ENCODE measurements at places on chromosomes 6 and 20. TPM values are rescaled to one million over a fixed set of nuclear protein-coding genes. Genes with fewer than 3 reads are reported as not detected.

- DNase-seq, result no peak
Observed at GRCh38 chr6:65900928-65901327, 193.9 kb upstream of the EYS start.

DNA sequence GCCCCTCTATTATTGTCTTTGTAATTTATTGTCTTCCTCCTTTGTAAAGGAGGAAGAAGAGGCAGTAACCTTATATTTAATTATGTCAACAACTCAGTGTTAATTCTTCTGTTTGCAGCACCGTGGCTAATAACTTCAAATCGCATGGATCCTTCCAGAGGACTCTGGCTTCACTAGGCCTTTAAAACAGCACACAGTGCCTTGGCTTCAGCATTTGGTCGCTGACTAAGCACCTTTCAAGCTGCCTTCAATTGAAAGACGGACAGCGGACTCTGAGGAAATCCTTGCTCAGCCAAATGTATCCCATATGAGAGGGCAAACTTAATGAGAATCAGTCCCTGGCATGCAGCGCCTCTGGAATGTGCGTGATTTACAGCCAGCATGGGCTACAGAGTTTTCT lies 64.2 kb downstream of the SGK1 start:
- peak; percentile 15 for DNase-seq

The CCN6 gene
- total RNA-seq, result not detected

DNA sequence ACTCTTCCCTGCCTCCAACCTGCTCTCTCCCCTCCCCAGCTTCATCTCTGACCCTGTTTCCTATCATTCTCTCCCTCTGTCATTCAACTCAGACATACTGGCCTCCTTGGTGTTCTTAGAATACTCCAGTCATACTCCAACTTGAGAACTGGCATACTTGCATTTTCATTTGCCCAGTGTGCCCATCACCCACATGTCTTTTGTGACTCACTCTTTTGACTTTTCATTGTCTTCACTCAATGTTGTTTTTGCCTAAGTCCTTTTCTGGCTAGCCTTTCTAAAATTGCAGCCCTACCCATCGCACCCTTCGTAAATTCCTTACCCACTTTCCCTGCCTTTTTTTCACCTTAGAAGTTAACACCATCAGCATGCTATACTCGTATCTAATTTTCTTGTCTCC lies 77.0 kb upstream of the CD2AP start:
- DNase-seq, result no peak

- DNase-seq, result no peak
Observed at GRCh38 chr6:163392533-163392932, 22.0 kb upstream of the QKI start.

GRCh38 chr20:63255931-63256704 lies 1.9 kb upstream of the NKAIN4 start:
- no peak for DNase-seq

The MATN4 gene
- 0.10 TPM for total RNA-seq

The TMEM200A gene
- not detected for total RNA-seq

DNA sequence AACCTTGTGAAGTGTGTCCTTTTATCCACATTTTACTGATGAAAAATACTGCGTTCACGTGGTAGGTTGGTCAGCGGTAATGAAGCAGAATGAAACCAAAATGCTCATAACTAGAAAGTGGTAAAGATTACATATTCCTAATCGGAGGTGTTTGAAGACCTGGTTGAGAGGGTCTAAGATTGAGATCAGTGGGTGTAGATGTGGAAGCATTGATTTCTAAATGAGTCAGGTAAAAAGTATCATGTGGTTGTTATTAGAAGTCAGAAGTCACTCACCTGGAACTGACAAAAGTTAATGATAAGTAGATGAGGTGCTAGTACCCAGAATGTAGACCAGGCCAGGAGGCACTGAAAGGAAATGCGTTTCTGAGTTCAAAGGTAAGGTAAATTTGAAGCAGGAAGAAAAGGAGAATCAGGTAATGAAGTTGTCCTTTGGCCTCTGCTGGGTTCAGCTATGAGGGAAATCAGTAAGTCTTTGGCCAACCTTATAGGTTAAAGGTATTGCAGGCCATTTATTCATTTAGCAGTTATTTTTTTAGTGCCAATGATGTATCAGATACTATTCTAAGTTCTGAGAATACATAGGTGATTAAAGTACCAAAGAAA lies 31.2 kb downstream of the FAM83B start:
- DNase-seq, result no peak

The SDC4 gene
- 111 TPM for total RNA-seq

DNA sequence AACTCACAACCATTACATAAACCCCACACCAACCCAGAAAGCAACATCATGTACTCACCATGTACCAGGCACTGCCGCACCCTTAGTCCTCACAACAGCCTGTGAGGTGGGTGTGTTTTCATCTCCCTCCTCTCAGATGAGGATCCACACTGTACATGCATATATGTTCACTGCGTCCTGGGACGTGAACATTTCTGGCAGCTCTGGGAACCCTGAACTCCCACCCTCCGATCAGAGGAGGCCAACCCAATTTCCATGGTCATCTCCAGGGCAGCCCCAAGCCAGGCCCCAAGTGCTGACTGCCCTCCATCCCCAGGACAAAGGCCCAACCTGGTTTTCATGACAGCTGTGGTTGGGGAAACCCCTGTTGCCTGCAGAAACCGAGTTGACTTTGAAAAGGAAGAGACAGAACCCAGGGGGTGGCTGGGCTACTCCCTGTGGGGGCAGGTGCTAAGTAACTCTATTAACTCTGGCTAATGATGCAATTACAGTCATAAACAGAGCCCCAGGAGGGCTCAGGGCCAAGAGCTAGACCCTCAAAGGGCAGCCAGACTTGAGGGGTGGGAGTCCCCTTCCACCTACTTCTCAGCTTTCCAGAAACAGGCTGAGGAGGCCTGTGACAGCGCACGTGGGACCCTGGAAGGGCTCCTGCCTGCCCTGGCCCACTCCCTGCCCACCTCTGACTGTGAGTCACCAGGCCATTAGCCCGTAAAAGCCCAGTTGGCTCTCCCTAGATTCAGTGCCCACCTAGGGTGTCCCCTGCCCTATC lies 2.6 kb downstream of the TFEB start:
- DNase-seq, result peak; percentile 35

The GSTA4 gene
- total RNA-seq, result 83.6 TPM

The DLK2 gene
- total RNA-seq, result not detected

DNA sequence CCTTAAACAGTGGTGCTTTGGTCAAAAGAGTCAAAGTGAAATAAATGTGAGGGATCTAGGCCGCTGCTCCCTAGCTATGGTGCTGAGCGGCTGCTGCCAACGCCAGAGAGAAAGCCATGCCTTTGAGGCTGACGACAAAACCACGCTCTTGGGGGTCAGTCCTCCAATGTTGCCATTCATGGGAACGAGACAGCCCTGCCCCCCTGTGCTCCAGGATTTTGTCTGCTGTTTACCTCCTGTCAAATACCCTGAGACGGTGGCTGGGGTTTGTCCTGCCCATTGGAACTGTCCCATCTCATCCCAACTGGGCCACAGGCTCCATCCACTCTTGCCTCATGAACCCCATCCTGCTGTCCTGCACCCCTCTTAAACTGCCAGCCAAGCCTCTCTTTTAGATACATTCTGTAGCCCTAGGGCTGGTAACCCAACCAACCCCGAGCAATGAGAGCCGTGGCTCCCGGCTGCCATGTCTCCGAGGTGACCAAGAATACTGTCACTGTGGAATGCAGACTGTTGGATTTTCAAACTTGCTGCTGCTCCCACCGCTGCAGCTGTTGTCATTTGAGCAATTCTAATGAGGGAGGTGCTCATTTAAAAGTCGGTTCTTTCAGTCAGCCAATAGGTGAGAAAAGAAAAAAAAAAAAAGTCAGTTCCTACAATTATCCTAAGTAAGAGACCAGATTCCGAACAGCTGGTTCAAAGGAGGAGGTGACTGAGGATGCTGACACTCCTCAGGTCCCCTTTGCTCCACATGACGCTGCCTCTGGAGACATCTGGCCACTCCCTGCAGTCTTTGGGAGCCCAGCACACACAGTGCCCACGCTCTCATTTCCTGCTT lies 73.1 kb upstream of the QKI start:
- no peak for DNase-seq

Measured in Caki2 (cell line).